ENCODE measurements at places on chromosomes 4 and X. TPM values are rescaled to one million over a fixed set of nuclear protein-coding genes. Genes with fewer than 3 reads are reported as not detected.

The SHROOM2 gene
- 4.2 TPM for total RNA-seq

The KDR gene
- 21.7 TPM for total RNA-seq

The CFAP99 gene
- not detected for total RNA-seq

The GSX2 gene
- total RNA-seq = not detected

The STS gene
- total RNA-seq = 4.9 TPM

The COX7B2 gene
- not detected for total RNA-seq

Measured in pericardium fibroblast (primary cell).